ENCODE measurements at places on chromosomes 16 and 17. TPM values are rescaled to one million over a fixed set of nuclear protein-coding genes. Genes with fewer than 3 reads are reported as not detected.

The NPIPB2 gene
- 6.8 TPM for total RNA-seq

The OR1F1 gene
- not detected for total RNA-seq

DNA sequence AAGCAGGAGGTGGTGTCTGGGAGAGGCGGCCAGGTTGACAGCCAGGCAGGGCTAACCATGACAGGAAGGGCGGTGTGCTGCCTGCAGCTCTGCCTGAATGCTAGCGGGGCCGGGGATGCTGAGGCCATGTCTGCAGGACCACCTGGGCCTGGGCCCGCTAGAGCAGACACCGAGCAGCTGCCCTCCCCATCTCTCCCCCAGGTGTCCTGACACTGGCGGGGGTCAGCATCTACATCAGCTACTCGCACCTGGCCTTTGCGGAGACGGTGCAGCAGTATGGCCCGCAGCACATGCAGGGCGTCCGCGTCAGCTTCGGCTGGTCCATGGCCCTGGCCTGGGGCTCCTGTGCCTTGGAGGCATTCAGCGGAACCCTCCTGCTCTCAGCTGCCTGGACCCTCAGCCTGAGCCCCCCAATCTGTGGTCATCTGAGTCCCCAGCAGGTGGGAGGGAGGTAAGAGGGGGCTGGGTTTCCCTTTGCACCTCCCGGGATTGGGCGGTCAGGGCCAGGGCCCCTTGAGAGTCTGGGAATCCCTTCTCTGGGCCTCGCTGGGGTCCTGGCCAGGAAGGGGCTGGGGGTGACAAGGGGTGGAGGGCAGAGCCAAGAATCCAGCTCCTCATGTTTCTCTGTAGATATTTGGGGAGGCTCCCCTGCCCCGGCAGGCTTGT, 7.5 kb downstream of the TMEM235 start:
- no peaks in the 10 kb centered on the region for H3K27me3 ChIP-seq
- peak; percentile 46 for DNase-seq
- no peaks in the 10 kb centered on the region for H3K36me3 ChIP-seq
- H3K4me3 ChIP-seq = no peak overlapping the region
- no peak overlapping the region for H3K27ac ChIP-seq

The SOX15 gene
- total RNA-seq = 0.53 TPM

- H3K27me3 ChIP-seq = no peaks in the 10 kb centered on the region
- peaks cover 36% of the 10 kb centered on the region for H3K4me1 ChIP-seq
- H3K27ac ChIP-seq = no peak overlapping the region
- no peaks in the 10 kb centered on the region for H3K36me3 ChIP-seq
- H3K4me3 ChIP-seq = no peak overlapping the region
Observed at GRCh38 chr17:61496957-61497653, 44.9 kb downstream of the TBX4 start.

DNA sequence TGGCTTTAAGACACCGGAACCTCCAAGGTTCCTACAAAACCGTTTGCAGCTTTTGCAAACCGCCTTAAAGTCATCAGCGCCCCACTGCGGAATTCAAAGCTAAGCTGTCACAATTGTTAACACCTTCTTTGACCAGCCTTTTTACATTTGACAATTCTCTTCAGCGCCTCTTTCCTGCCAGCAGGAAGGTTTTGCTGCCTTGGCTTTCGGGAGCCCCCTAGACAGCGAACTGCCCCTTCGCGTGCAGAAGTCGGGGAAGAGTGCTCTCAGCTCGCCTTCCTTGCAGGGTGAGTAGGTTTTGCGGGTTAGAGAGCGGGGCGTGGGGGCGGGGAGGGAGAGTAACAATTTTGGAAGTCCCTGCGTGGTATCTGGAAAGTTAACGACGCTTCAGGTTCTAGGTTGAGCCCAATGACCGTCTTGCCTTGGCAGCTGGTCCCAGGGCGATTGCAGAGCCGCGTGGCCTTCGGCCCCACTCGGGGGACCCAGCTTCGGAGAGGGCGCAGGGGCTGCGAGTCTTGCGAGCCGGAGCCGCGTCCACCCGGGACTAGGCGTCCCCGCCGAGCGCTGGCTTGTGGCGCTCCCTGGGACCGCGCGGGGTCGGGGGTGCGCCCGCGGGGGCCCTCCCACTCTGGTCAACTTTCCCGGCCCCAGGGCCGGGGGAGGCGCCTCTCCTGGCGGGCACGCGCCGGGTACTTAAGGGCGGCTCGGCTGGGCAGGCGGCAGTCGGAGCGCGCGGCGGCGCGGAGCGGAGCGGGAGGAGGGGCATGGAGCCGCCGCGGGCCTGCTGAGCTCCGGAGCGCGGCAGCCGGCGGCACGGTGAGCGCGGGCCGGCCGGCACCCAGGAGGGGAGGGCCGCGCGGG, at the start of gene HAS3:
TSS of gene HAS3 (plus strand) at position 153 of the 861 bp plus-strand sequence. CDS start 3,743 bp downstream, outside the sequence.
- peak; percentile 73 for DNase-seq
- H3K27me3 ChIP-seq = no peaks in the 10 kb centered on the region
- H3K27ac ChIP-seq = peak within 1 kb of the TSS; percentile 61
- H3K4me3 ChIP-seq = peak within 1 kb of the TSS; percentile 50

DNA sequence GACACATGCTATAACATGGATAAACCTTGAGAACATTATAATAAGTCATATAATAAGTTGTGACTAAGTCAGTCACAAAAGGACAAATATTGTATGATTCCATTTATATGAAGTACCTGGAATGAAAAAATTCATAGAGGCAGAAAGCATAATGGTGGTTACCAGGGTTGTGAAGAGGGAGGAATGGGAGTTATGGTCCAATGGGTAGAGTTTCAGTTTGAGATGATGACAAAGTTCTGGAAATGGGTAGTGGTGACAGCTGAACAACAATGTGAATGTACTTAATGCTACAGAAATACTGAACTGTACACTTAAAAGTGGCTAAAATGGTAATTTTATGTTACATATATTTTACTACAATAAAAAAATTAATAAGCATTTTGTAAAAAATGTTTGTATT, 49.7 kb downstream of the MYO1D start:
- no peaks in the 10 kb centered on the region for H3K36me3 ChIP-seq
- peaks cover 77% of the 10 kb centered on the region for H3K4me1 ChIP-seq
- H3K27me3 ChIP-seq = no peaks in the 10 kb centered on the region
- peak overlapping the region; percentile 77 for H3K27ac ChIP-seq
- no peak overlapping the region for H3K4me3 ChIP-seq

The LDHD gene
- total RNA-seq = 4.1 TPM

The KAT7 gene
- total RNA-seq = 137 TPM

DNA sequence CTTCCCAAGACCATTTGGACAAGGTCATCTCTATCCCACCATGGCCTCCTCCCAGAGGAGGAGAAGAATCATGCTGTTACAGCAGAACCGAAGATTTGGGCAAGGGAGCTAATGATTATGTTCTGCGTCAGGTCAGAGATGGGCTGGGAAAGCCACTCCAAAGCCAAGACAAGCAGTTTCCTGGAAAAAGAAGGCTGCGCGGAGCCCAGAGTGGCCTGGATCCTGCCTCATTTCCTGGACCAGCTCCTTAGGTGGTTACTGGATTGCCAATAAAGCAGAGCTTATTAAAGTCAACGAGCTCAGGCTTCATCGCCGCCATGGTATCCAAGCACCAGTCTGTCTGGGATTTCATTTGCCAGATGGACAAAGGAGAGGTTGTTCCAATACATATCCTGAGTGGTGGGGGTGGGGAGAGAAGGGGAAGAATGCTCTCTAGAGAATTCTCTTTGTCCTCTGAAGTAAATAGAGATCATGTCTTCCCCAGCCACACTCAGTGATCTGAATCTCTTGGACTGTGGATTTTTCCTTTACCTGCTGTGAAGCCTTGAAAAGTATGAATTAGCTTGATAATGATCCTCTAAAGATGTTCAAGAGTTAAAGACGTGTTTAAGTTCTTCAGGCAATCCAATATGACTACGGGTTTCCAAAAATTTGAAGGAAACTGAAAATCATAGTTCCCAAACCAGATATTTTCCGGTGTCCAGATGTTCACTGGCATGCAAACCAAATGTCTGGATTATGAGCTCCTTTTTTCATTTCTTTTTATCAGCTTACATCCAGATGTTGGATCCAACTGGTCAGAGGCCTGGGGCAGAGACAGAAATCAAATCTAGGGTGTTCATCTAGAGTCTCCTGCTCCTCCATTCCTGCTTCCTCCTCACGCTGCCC, 17.7 kb downstream of the PRAC1 start:
- H3K27ac ChIP-seq = no peak overlapping the region
- peak; percentile 34 for DNase-seq
- H3K27me3 ChIP-seq = peaks cover 5% of the 10 kb centered on the region
- H3K4me1 ChIP-seq = no peaks in the 10 kb centered on the region

GRCh38 chr16:60945225-60945624, 1091.0 kb downstream of the CDH8 start:
- no peak overlapping the region for H3K27ac ChIP-seq
- peak; percentile 61 for DNase-seq
- no peak overlapping the region for H3K4me3 ChIP-seq
- H3K27me3 ChIP-seq = no peaks in the 10 kb centered on the region
- no peaks in the 10 kb centered on the region for H3K36me3 ChIP-seq

GRCh38 chr16:67490335-67491096, 7.2 kb upstream of the AGRP start:
- no peak overlapping the region for H3K4me3 ChIP-seq
- no peak overlapping the region for H3K27ac ChIP-seq
- H3K36me3 ChIP-seq = no peaks in the 10 kb centered on the region
- peaks cover 22% of the 10 kb centered on the region for H3K4me1 ChIP-seq
- H3K27me3 ChIP-seq = no peaks in the 10 kb centered on the region

GRCh38 chr17:51933647-51934046, 224.9 kb downstream of the CA10 start:
- no peaks in the 10 kb centered on the region for H3K4me1 ChIP-seq
- no peaks in the 10 kb centered on the region for H3K36me3 ChIP-seq
- H3K4me3 ChIP-seq = no peak overlapping the region
- no peak for DNase-seq
- no peak overlapping the region for H3K27ac ChIP-seq

DNA sequence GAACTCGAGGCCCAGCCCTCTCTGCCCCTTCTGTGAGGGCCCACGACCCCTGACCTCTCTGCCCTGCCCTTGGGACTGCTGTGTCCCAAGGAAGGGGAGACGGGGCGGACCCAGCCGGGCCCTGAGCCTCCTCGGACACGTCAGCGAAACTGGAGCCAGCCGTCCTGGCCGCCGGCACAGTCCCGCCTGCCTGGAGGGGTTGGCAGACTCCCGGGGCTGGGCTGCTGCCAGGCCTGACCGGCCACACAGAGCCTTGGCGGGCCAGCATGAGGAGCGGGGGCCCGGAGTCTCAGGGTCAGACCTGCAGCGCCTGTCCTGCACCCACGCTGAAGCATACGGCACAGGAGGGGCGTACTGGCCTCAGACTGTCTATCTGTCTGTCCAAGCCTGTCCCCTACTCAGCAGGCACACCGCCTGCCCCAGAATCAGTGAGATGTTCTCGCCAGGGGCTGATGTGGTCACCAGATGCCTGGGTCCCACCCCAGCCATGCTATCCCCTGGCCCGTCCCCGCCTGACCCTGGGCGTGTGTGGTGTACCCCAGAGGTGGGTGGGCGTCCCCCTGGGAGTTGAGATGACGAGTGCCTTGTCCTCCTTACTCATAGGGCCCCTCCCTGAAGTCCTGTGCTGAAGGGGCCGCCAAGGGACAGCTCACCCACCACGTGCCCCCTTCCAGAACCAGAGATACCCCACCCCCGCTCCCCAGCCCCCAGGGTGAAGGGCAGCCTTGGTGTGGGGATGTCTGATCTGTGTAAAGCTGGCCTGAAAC, 4.7 kb downstream of the VASN start:
- no peak for DNase-seq
- H3K27ac ChIP-seq = no peak overlapping the region
- H3K4me1 ChIP-seq = peaks cover 37% of the 10 kb centered on the region
- no peaks in the 10 kb centered on the region for H3K27me3 ChIP-seq
- no peaks in the 10 kb centered on the region for H3K36me3 ChIP-seq

The ZG16 gene
- total RNA-seq = 1.9 TPM

GRCh38 chr17:46727572-46728348, 90.7 kb downstream of the WNT3 start:
- H3K4me1 ChIP-seq = peaks cover 10% of the 10 kb centered on the region
- no peak overlapping the region for H3K4me3 ChIP-seq
- no peaks in the 10 kb centered on the region for H3K36me3 ChIP-seq
- H3K27ac ChIP-seq = no peak overlapping the region

The ICAM2 gene
- 1.9 TPM for total RNA-seq

- H3K4me1 ChIP-seq = no peaks in the 10 kb centered on the region
- H3K36me3 ChIP-seq = peaks cover 1% of the 10 kb centered on the region
- no peak for DNase-seq
- H3K27me3 ChIP-seq = no peaks in the 10 kb centered on the region
- no peak overlapping the region for H3K27ac ChIP-seq
Observed at GRCh38 chr16:86549076-86549892, 5.8 kb downstream of the MTHFSD start.

DNA sequence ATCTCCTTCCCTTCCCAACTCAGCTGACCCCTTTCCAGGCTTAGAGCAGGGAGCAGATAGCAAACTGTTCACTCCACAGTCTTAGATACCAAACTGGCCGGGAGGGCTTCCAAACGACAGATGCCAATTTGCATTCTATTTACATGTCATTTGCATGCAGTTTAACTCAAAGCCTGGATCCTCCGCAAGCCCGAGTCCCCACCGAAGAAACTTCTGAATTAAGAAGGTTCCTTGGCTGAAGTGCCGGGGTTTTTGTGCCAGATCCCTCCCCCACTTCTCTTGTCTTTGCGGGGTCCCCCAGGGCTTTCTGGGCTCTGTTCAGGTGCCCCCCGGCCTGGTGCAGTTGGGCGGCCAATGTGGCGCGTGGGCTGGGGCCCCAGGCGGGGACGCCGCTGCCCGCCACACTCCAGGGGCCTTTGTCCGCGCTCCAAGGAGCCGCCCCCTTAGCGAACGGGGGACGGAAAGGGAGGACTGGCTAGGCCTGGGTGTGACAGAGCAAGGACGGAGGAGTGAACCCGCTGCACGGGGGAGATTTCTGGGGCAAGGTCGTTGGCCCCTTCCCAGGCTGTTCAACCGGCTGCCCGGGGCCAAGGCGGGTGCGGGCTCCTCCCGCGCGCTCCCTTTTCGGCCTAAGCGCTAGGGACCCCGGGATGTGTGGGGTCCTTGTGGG, 1.2 kb downstream of the GPRC5B start:
- H3K36me3 ChIP-seq = no peaks in the 10 kb centered on the region
- H3K4me3 ChIP-seq = peak overlapping the region; percentile 47
- H3K4me1 ChIP-seq = no peaks in the 10 kb centered on the region
- DNase-seq = no peak
- H3K27ac ChIP-seq = peak overlapping the region; percentile 71

DNA sequence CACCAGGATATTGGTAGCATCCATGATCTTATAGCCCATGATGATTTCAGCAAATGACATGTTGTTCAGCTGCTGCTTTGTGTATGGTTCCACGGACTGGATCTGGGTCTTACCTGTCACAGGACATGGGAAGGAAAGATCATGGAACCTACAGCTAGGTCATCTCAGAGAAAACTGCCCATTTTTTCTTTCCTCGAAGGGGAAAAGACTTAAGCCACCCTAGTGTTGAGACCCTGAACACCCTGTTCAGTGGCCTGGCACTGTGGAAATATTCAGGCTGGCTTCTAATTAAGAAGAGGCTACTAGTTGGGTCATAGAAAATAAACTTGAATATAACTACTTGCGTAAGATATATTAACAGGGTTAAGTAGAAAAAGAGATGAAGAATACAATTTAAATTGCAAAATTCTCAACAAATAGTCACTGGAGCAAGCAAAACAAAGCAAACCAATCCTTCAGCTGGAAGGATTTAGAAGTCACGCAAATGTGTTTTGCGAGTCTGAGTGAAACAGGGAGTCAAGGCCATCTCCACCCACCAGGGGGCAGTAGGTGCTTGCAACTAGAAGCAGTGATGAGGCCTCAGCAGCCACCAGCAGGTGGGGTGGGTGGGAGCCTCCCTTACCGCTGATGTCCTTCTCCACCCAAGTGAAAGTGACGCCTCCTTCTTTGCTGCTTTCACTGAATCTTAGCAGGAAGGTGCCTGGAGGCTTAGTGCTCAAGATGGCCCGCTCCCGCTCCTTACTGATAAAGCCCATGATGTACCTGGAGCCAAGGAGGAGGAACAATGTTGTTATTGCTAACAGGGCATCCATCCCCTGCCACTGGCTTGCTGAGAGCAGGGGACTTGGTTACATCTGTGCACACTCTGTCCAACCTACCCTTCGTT, 34.3 kb downstream of the STAT5A start:
- no peak overlapping the region for H3K4me3 ChIP-seq
- peaks cover 30% of the 10 kb centered on the region for H3K4me1 ChIP-seq
- H3K27ac ChIP-seq = no peak overlapping the region
- no peaks in the 10 kb centered on the region for H3K27me3 ChIP-seq
- DNase-seq = peak; percentile 96
